ENCODE measurements at places on chromosomes 2 and 18.

DNA sequence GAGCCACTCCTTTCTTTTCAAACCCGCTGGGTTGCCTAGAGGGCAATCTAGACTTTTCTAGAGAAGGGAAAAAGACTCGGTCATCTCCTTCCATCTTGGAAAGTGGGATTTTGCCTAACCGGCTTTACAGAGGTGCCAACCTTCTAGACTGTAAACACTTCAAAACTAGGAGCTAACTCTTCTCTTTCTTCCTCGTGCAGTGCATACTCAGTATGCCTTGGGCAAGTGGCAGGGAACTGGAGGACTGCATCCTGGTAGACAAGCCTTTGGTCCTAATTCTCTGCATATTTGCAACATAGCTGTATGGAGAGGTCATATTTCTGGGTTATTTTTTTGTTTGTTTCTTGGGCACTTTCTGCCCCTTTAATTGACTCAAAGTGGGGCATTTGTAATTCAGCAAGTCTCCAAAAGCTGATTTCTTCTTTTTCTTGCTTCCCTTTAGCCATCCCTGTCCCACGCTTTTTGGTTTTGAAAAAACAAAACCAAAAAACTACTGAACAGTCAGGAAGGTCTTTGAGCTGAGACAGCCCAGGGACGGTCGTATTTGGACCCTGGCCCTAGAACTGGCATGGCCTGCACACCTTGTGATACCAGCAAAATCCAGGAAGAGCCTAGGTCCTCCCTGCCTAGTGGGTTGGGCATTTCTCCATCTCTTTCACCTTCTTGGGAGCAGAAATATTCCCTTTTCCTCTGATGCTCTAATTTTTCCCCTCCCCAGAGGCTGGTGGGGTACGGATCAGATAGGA, 5.8 kb upstream of the GATA6 start:
- DNase-seq: no peak

- no peak for DNase-seq
Measured at GRCh38 chr18:13320891-13321425, 102.4 kb downstream of the LDLRAD4 start.

DNA sequence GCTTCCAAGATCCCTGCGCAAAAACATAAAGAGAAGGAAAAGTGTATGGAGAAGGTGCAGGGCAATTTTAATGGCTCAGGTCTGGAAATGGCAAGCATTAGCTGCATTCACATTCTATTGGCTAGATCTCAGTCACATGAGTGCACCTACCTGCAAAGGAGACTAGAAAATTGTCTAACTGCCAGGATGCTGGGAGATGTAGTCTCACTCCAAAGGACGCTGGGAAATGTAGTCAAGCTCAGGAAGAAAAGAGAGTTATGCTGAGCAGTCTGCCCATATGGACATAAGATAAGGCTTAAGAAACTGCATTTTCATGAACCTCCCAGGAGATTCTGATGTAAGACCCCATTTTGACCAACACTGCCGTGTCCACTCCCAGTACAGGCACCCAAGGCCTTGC, 9.5 kb upstream of the KLHL29 start:
- DNase-seq: no peak

DNA sequence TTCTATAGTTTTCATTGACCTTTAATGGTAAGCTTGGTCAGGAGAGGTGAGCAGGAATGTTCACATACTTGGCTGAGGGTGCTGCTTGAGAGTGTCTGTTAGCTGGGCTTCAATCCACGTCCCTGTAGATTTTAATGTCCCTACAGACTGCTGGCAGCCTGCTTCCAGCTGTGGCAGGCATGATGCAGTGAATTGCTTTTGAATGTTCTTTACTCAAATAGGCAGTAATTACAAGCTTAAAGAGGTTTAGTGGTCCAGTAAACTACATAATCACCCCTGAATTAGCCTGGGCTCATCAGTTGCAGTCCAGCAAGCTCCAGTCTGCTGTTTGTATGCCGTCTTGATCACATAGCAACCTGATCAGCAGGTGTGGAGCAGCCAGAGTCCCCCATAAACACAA, 102.1 kb downstream of the MEIS1 start:
- no peak for DNase-seq

GRCh38 chr18:10228326-10228725, 226.1 kb upstream of the APCDD1 start:
- no peak for DNase-seq

DNA sequence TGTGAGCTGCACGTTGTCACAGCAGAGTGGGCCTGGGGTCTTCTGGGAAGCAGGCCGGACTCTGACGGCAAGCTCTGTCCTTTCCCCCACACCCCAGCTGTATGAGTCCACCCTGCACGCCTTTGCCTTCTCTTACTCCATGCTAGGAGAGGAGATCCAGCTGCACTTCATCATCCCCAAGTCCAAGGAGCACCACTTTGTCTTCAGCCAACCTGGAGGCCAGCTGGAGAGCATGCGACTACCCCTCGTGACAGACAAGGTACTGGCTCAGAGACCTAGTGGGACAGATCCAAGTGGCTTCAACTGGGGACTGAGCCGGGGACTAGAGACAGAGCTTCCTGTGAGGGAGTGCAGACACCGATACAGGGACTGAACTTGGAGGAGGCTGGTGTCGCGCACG, 40.1 kb downstream of the NTSR2 start:
- DNase-seq: no peak

GRCh38 chr18:79476918-79477571, 81.3 kb downstream of the NFATC1 start:
- no peak for DNase-seq

DNA sequence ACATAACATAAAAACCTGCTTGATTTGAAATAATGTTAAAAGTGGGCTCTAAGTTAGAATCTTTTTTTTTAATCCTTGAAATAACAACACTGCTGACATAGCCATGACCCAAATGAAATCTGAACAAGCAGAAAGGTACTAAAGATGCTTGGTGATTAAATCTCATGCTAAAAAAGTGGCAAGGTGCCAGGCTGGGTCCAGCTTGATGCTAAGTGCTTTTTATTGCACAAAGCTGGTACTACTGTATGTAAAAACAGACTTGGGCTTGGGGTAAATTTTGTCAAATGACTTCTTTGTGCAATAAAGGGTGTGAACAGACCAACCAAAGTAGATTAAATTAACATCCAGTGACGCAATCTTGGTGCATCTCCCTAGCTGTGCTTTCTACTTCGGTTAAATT, 13.4 kb downstream of the BCL11A start:
- no peak for DNase-seq

DNA sequence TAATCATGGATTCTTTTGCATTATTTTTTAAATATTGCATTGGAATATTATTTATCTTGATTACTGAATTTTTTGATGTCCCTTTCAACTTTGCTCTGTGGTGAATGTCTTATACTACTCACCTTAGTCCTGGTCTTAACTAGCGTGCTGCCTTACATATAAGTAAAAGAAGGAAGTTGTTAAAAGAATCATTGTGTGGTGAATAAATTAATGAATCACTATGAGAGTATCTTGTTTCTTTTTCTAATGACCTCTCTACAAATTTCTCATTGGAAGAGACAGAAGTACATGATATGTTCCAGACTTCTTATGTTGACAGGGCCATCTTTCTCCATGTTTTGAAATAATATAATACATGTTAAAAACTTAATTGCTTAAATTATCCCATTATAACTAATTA, 432.6 kb upstream of the MMADHC start:
- no peak for DNase-seq

GRCh38 chr2:38682008-38682575, 16.2 kb downstream of the GALM start:
- no peak for DNase-seq

GRCh38 chr2:239803102-239803765, 221.9 kb downstream of the NDUFA10 start:
- DNase-seq: no peak

GRCh38 chr2:240953426-240954410, 44.7 kb upstream of the SNED1 start:
- DNase-seq: no peak

- DNase-seq: no peak
Measured at GRCh38 chr2:128791120-128791984, 472.7 kb upstream of the HS6ST1 start.

DNA sequence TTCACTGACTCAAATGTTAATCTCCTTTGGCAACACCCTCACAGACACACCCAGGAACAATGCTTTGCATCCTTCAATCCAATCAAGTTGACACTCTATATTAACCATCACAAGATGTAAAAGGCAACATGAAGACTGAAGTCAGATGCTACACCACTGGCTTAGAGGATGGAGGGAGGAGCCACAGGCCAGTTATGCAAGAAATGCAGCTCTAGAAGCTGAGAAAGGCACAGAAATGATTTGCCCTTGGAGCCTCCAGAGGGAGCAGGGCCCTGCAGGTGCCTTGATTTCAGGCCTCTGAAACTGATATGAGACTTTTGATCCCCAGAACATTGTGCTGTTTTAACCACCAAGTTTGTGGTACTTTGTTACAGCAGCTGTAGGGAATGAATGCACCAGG, 276.3 kb downstream of the KCNS3 start:
- no peak for DNase-seq

- DNase-seq: no peak
Measured at GRCh38 chr2:20551260-20551944, 99.5 kb downstream of the HS1BP3 start.

GRCh38 chr18:27378431-27379095, 193.5 kb upstream of the CHST9 start:
- no peak for DNase-seq

DNA sequence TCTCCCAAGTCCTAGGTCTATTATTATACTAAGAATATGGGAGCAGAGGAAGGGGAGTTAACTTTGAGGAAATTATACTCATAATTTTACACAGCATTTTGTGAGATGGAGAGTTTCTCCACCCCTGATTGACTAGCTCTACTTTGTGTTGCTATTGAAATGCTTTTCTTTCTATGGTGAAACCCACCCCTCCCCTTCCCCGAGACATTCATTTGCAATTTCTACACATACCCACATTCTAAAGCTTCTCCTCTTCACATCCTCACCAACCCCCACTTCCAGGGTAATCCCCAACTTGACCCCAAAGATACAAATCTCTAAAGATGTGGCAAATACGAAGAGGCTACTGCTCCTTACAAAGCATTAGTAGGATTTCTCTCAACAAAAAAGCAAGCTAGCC, 992.2 kb downstream of the BCL11A start:
- no peak for DNase-seq

GRCh38 chr2:45814951-45815621, 163.6 kb downstream of the PRKCE start:
- no peak for DNase-seq

- no peak for DNase-seq
Measured at GRCh38 chr18:12038082-12038638, 55.5 kb upstream of the ANKRD62 start.

- no peak for DNase-seq
Measured at GRCh38 chr2:134728163-134728562, 9.4 kb upstream of the TMEM163 start.

DNA sequence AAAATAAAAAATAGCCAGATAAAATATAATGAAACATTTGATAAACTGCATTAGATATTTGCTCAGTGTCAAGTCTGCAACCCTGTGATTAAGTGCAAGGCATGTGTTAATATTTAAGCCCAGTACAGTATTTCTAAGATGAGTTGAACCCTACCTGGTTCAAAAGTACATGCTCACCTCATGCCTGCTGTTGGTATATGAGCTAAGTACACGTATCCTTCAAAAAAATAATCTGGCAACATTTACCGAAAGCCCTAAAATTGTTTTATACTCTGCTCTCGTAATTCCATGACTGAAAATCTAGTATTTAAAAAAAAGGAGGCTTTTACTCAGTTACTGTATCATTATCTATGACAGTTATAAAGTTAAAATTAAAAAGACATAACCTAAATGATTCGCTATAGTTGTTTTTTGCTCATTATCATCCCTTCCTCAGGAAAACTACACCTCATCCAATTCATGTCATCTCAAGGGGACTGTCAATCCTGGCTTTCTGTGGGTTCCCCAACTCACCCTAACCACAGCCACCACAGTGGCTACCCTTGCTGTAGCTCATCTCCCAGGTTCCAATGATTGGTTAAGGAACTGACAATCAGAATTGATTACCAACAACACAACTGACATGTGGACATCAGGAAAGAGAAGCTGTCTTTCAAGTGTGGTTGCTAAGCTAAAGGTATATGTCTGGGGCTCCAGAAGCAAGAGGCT, 10.6 kb downstream of the TLK1 start:
- DNase-seq: no peak

GRCh38 chr2:100013892-100014677, 128.3 kb downstream of the AFF3 start:
- DNase-seq: no peak

DNA sequence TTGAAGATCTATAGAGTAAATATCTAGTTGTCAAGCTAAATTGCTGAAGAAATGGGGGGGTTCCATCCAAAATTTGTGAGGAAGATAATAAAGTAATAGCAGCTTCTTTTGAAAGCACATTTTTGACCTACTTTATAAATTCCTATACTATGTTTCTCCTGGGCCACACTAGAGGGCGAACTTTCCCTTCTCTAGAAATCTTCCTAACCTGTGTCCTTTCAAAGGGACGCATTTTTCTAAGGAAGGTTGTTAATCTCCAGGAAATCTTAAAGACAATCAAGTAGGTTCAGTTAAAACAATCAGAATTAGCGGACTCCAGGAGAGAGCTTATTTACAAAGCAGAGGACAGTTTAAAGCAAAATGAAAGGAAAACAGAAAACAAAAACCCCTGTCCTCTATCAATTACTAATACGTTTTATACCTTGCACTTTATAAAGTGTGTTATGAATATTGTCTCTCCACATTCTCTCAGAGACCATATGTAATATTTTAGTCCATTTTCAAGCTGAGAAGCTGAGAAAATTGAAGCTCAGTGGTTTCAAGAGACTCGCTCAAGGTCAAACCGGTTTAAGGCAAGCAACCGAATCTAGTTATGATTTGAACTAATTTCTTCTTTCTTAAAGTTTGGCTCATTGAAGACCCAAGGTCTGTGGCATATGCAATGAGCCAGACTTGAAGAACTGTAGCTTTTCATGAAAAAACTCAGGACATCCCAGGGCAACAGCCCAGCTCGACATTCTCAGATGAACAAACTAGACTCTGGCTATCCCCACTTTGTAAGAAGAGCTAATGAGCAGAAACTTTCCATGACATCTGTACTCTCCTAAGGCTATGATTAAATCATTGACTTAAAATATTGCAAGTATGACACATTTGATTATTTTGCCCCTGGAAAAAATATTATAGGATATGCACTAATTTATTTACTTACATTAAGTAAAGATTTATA, 273.6 kb downstream of the PAX3 start:
- no peak for DNase-seq

DNA sequence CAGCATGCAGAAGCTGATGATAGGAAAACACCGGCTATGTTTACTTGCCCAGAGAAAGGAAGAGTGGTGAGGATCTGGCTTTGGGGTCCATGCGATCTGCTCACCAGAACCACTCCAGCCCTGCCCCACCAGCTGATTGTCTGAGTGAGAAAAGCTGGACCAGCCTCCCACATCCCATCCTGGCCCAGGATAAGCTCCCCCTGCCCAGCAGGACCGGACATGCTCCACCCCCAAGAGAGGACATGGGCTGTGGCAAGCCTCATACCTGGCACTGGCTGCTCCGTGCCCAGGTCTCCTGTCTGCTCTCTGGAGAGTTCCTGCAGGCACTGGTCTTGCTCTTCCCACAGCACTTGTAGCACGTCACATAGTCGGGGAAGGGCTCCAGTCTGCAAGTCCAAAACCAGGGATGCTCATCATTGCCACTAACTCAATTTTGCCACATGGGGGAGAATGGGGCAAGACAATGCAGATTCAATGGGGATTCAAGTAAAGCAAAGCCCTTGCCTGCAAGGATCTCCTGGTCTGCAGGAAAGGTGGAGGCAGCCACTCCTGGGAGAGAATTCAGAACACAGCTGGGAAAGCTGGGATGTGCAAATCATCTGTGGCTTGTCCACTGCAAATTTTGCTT, 30.0 kb downstream of the SCTR start:
- no peak for DNase-seq
